ENCODE measurements at places on chromosomes 3 and 15.

DNA sequence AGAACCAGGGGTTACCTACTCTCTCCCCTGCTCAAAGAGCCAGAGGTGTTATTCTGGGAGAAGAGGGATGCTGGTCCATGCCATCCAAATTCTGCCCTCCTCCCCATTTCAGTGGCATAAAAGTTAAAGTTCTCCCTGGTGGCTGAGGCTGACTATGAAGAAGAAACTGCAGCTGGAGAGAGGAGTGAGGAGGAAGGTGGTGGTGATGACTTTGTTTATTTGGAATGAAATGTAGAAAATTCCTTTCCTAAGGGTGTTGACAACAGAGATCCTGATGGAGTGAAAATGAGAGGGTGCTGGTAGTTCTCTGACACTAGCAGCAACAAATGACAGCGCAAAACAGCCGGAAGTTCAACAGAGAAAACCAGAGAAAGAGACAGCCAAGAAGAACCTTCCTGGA is 100.4 kb downstream of the PCCB start:
- DNase-seq = no peak

GRCh38 chr3:16048435-16049318 is 125.8 kb upstream of the GALNT15 start:
- DNase-seq = no peak

- no peak for DNase-seq
Observed at GRCh38 chr3:149765762-149766334, 13.6 kb upstream of the COMMD2 start.

- DNase-seq = no peak
Observed at GRCh38 chr3:87997298-87997697, 61.5 kb downstream of the CGGBP1 start.

DNA sequence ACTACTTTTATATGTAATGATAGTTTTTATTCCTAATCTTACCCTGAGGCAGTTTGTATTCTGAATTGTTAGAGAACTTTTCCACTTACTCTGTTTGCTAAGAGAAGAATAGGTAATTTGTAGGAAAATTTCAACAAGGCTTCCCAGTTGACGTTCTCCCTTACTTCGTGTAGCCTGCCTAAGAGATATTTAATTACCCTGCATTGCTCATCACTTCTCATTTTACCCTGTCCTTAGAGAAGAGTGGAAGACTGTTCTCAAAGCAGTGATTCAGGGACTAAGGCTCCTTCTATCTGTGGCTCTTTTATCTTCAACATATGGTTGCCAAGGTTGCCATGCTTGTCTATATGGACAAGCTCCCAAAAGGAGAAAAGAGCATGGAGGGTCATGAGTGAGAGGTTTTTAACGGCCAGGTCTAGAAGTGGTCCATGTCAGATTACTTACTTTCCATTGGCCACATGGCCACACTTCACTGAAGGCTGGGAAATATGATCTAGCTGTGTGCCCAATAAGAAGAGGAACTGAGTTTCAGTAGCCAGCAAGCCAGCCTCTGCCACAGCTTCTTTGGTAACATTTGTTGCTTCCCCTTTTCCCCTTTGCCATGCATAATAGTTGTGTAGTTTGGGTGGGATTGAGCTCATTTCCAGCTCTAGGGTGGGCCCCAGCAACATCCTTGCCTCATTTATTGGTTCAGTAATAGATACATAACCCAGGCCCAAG is 22.1 kb downstream of the PDE8A start:
- no peak for DNase-seq

- no peak for DNase-seq
Observed at GRCh38 chr3:193446965-193447602, 68.5 kb upstream of the ATP13A5 start.

DNA sequence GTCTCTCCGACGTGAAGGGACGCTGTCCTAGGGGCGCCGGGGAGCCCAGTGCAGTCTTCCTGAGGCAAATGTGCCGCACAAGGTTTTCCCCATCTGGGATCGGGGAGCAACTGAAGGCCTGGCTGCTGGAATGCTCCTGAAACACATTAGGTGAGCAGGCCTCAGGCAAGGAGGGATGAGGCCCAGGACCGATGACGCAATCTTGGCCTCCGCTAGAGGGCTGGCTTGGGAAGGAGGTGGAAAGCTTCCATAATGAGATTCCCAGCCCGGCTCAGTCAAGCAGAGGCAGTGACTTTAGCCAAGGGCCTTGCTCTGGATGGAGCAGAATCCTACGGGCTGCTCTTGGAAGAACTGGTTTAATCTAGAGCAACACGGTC is 50.8 kb downstream of the CPN2 start:
- no peak for DNase-seq

GRCh38 chr3:66803206-66803605 is 194.9 kb upstream of the KBTBD8 start:
- DNase-seq = no peak

GRCh38 chr3:193909387-193909786 is 226.6 kb upstream of the HES1 start:
- DNase-seq = no peak

GRCh38 chr3:24034464-24034863 is 89.4 kb downstream of the NR1D2 start:
- DNase-seq = no peak

- no peak for DNase-seq
Observed at GRCh38 chr3:111882799-111883198, 23.7 kb downstream of the PHLDB2 start.

DNA sequence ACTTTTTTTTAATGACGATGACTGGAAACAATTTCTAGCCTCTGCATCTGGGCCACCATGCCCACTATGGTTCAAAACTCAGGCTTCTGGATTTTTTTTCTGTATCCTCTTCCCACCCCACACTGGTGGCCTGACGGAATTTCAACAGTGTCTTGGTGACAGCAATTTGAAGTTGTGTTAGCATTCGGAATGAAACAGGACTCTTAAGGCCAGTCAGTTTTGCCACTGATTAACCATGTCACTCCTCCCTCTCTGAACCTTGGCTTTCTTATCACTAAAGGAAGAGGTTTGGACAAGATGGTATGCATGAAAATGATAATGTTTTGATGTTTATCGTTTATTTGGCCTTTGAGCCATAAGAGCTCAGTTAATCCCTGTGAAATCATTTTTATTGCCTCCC is 41.6 kb upstream of the BDH1 start:
- DNase-seq = no peak

- DNase-seq = no peak
Observed at GRCh38 chr3:76679541-76679940, 360.4 kb upstream of the ROBO2 start.

DNA sequence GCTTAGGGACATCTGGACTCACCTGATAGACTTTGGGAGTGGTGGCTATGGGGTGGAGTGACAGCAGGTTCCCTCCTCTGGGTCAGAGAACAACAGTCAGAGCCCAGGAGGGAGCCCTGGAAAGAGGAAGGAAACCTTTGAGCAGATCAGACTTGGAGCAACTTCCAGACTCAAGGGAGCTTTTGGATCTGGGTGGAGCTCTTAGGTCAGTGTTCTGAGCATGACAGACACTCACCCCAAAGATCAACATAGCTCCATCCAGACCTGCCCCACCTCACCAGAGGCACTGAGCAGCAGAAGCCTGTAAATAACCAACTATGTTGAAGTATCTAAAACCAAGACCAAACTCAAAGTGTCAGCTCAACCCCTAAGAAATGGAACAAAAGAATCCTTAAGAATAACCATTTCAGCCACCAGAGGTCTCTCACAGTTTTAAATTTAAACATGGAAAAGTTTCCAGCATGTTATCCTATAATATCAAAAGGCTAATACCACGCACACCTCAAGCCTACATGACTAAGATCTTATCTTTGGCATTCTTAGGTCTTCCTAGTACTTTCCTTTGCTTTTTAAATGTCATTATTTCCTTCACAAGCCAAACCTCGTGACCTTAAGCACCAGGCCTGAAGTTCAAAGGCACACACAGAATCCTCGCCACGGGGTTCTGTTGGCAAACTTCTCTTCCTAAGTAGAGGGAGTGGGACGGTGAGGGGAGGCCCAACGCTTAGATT is 56.4 kb downstream of the UMPS start:
- no peak for DNase-seq

All from NCI-H1436 treated with DMSO at 0.1 percent for 48 hours (cell line).